Stimulated activated CD8-positive, alpha-beta memory T cell treated with anti-CD3 and anti-CD28 coated beads, Interleukin-7, amount 100 ng/mL, for 1 hour (primary cell): ENCODE measurements at places on chromosomes 2 and 18.
A peak's percentile ranks its signal among the peaks of the same experiment; 100 is the strongest.

GRCh38 chr18:64203295-64203694, 54.4 kb upstream of the LINC00305 start:
- no peak for DNase-seq

- no peak for DNase-seq
Observed at GRCh38 chr2:134460583-134460998, 206.7 kb downstream of the MGAT5 start.

GRCh38 chr2:68732036-68732932, 2.3 kb upstream of the ARHGAP25 start:
- no peak for DNase-seq

DNA sequence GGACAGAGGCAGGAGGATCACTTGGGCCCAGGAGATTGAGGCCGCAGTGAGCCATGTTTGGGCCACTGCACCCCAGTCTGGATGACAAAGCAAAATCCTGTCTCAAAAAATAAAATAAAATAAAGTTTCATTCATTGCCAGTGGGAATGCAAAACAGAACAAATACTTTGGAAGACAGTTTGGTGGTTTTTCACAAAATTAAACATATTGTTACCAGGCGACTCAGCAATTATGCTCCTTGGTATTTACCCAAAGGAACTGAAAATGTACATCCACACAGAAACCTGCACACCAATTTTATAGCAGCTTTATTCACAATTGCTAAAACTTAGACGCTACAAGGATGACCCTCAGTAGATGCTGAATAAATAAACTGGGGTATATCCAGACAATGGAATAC, 35.8 kb downstream of the FOSL2 start:
- DNase-seq, result no peak

- DNase-seq, result no peak
Observed at GRCh38 chr18:58827886-58828285, 36.8 kb upstream of the ZNF532 start.

GRCh38 chr2:43020990-43021669, 205.3 kb downstream of the ZFP36L2 start:
- no peak for DNase-seq

GRCh38 chr2:230130668-230131364, 62.1 kb upstream of the SLC16A14 start:
- DNase-seq, result no peak

DNA sequence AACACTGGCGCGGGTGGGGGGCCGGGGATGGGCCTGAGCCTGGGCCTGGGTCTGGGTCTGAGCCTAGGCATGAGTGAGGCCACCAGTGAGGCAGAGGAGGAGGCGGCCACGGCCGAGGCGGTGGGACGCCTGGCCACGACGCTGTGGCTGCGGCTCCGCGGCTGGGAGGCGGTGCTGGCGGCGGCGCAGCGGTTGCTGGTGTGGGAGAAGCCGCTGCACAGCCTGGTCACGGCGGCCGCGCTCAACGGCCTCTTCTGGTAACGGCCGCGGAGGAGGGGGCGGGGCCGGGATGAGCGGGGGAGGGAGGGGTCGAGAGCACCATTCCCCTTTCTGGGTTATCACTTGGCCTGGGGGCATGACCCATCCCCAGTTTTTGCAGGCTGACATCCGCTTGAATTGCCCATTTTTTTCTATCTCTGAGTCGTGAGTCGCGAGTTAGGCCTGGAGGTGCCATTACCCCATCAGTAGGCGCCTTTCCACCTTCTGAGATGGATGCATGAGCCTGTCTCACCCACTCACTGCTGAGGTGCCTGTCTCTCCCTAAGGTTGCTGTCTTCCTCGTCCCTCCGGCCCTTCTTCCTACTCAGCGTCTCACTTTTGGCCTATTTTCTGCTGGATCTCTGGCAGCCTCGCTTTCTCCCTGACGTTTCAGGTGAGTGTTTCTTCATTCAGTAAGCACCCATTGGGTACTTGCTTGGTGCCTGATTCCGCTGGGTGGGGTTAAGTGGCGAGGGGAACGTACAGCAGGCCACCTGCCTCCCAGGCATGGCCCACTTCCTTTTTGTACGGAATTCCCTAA, 501 bp downstream of the RETREG2 start:
- DNase-seq, result no peak

GRCh38 chr2:4354164-4354563, 650.8 kb downstream of the DCDC2C start:
- no peak for DNase-seq

DNA sequence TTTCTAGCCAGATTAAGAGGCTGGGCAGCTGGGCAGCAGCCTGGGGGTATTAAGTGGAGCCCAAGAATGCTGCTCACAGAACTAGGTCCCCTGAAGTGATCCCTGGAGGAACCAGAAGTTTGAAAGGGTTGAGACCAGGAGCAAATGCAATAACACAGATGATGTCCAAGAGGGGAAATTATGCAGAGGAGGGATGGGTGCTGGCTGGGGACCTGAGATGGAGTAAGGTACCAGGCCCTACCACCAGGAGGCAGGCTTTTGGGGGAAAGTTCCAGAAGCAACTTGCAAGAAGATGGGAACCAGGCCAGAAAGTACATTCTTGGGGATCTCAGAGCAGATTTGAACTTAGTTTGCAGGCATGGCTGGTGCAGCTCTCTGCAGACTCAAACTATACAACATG, 175.1 kb downstream of the NCK2 start:
- peak; percentile 2 for DNase-seq

- no peak for DNase-seq
Observed at GRCh38 chr2:54878182-54878581, 154.7 kb downstream of the EML6 start.

DNA sequence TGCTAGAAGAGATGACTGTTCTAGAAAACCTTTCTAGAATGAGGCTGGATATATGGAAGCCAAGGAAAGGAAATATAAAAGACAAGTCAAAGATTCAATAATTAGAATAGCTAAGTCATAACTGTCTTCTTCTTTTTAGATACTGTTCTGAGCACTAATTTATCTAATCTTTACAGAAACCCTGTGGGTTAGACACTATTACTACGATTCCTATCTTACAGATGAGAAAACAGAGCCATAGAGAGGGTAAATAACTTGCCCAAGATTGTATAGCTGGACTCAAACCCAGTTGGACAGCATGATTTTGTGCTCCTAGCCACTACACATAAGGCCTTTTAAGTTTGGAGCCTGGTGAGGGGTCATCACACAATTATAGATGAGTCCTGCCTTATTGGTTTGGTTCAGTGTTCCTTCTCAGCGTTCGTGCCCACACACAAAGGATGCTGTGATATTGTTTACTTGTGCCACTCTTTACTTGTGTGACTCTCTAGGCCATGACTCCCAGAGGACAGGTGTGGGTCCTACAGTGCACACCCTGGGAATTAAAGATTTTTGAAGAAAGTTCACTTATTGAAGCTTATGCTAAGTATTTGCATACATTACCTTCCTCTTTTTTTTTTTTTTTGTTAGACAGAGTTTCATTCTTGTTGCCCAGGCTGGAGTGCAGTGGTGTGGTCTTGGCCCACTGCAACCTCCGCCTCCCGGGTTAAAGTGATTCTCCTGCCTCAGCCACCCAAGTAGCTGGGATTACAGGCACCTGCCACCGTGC, 153.7 kb downstream of the PRKCE start:
- no peak for DNase-seq

DNA sequence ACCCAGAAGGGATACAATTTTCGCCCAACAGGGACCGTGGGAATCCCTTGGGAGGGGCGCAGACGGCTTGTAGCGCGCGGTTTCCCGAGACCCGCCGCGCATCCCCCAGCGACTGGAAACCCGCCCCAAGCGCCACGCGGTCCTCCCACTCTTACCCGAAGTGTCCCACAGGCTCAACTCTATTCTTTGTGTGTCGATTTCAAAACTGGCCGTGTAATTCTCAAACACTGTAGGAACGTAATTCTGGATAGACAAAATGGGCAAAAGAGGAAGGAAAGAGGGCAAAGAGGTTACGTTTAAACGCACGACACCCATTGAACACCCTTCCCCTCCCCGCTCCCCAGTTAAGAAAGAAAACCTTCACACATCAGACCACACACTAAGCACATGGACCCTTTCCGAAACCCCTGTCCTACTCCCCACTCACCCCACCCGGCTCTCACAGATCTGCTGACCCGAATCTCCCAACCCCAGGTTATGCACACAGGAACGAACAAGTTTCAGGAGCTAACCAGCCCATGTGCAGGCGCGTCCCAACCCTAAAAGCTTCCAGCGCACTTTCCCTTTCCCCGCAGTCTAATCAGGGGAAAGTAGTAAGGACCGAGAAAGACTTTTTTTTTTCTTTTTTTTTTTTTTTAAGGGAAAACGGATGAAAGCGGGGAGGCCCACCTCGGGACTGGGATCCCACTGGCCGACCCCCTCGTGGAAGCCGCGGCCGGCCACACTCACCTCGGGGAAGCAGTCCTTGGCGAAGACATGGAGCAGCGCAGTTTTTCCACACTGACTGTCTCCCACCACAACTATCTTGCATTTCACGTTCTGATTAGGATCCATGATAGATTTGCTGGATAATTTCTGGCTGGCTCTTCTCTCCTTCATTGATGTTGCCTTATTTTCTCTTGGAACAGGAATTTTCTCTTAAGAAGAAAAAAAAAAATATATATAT, 655 bp downstream of the RND3 start:
- DNase-seq, result no peak

DNA sequence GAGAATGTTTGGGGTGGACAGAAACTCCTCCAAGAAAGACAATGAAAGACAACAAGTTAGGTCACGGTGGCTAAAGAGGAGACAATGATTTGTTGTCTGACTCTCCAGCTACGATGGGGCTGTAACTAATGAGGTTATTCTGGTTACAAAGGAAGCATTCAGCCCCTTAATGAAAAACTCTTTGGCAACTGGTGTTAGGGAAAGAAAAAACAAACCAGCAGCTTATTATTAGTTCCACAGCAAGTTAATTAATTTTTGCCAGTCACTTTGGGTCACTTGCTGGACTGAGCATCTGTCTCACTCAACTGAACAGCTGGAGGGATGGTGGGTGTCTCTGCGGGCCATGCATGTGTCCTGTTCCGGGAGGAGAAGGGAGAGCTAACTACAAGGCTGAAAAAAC, 263.7 kb downstream of the ALK start:
- DNase-seq, result no peak

- DNase-seq, result no peak
Observed at GRCh38 chr2:11762799-11763461, 16.5 kb downstream of the LPIN1 start.

DNA sequence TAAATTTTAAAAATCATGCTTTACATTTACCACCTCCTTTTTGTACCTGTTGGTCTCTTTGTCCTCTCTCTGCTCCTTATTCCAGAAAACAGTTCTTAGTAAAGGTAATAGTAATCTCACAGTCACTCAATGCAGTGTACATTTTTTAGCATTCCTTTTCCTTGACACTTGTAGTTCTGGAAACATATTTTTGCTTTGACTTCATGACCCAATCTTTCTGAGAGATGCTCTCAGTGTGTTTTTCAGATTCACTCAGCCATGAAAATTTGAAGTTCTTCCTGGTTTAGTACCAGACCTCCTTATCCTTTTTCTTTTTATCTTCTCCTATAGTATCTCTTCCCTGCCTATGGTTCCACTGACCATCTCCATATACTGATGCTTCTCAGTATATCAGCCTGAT, 747.5 kb upstream of the ZEB2 start:
- DNase-seq, result no peak

DNA sequence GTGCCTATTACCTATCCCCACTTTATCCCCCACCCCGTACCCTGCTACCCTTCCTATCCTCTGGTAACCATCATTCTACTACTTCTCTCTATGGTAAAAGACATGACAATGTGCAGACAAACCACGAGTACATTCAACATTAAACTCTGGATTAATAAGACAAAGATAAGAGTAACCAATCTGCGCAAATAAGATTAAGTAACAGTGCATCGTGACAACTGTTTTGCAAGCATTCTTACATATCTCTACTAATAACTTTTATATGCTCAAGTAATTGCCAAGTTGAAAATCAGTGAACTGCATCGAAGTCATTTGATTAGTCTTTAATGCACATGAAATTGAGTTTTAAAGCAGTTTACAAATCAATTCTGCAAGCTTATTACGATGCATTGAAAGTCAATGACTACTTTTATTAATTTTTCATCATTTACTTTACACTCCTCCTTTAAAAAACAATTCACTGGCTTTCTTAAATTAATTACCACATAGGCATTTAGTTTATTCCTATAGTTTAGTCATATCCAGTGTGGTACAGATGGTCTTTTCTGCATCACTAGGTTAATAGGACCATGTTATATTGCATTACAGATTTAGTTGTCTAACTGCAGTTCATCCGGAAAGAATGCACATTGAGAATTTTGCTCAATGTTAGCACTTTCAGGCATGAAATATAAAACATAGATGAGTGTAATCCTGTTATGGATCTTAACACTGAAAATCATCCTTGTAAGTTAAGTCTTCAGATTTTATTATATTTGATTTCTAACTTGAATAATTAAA, 178.1 kb downstream of the GCA start:
- DNase-seq, result no peak

- DNase-seq, result no peak
Observed at GRCh38 chr2:70703900-70704549, 64.0 kb downstream of the ADD2 start.

DNA sequence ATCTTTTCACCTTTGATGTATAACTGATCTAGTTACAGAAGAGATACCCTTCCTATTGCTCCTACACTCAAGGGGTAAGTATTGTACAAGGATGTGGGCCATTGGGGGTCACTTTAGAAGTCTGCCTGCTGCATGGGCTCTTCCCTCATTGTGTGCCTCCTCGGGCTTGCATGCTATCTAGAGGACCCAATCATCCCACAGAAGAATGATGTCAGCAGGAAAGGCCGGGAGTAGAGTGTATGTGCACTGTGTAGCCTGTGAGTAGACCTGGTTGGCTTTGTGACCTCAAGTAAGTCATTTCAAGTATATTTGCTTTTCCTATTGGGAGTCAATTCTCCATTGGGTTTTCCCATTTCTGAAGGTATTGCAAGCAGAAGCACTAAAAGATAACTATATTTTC, 129.5 kb upstream of the TRIB2 start:
- no peak for DNase-seq

GRCh38 chr2:43074052-43074451, 152.4 kb downstream of the ZFP36L2 start:
- DNase-seq, result no peak

- DNase-seq, result no peak
Observed at GRCh38 chr2:32663864-32664263, 36.0 kb downstream of the TTC27 start.

DNA sequence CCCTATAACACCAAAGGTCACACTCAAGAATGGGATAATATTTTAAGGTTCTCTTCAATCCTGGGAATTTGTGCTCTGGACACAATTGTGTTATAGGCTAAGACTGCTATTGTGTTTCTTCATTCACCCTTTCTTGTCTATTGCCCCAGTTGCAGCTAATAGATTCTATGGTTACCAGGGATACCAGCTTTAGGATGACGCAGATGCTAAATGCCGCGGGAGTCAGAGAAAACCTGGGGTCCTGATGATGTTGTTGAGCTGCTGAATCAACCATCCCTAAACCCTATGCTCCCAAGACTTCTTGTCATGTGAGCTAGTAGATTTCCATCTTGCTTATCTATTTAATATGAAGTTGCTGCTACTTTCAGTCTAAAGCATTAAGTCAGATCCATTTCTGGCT, 5.4 kb downstream of the CRYGD start:
- no peak for DNase-seq
